CD4-positive, alpha-beta T cell treated with Interleukin-1 beta for 1 hour (primary cell): ENCODE measurements at places on chromosomes 3 and 15.

DNA sequence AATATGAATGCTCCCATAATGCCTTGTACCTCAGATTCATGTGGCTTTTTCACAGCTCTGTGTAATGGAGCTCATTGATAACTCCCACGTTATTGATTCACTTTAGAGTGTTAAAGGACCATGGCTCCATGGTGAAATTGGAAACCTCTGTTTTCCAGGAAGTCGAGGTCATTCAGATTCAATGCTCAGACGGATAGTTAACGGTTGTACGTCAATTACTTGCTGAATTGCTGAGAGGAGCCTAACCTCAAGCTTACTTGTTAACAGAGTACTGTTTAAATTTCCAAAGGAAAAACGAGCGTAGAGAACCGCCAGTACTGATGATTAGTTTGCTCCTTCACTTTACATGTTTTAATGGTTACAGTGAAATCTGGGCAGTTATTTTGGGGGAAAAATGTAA is 11.1 kb downstream of the ABHD17C start:
- DNase-seq: no peak

- no peak for DNase-seq
These were observed 63.2 kb downstream of the PDE8A start for GRCh38 chr15:85044894-85045293.

GRCh38 chr3:7657214-7658112 is 796.5 kb downstream of the GRM7 start:
- DNase-seq: no peak

- no peak for DNase-seq
These were observed 199.8 kb downstream of the WDR72 start for GRCh38 chr15:53559364-53560277.

GRCh38 chr3:118537454-118537853 is 497.2 kb downstream of the IGSF11 start:
- no peak for DNase-seq
